ENCODE measurements at places on chromosomes 1 and 21. TPM values are rescaled to one million over a fixed set of nuclear protein-coding genes. Genes with fewer than 3 reads are reported as not detected.

GRCh38 chr1:8169364-8170058 lies 143.4 kb upstream of the ERRFI1 start:
- no peak overlapping the region for H3K4me3 ChIP-seq
- H3K36me3 ChIP-seq: no peaks in the 10 kb centered on the region
- DNase-seq: peak; percentile 25
- no peaks in the 10 kb centered on the region for H3K27me3 ChIP-seq
- H3K27ac ChIP-seq: peak overlapping the region; percentile 61
- H3K4me1 ChIP-seq: peaks cover 41% of the 10 kb centered on the region

DNALI1 gene
- total RNA-seq: not detected

LEFTY1 gene
- total RNA-seq: not detected

NHLH1 gene
- 0.26 TPM for total RNA-seq

GRCh38 chr1:85569737-85570404 lies 10.7 kb upstream of the CCN1 start:
- H3K27ac ChIP-seq: no peak overlapping the region
- no peaks in the 10 kb centered on the region for H3K36me3 ChIP-seq

LAMC1 gene
- 121 TPM for total RNA-seq
